Activated naive CD4-positive, alpha-beta T cell treated with anti-CD3 and anti-CD28 coated beads for 36 hours (primary cell): ENCODE measurements at places on chromosomes 7 and 10.

DNA sequence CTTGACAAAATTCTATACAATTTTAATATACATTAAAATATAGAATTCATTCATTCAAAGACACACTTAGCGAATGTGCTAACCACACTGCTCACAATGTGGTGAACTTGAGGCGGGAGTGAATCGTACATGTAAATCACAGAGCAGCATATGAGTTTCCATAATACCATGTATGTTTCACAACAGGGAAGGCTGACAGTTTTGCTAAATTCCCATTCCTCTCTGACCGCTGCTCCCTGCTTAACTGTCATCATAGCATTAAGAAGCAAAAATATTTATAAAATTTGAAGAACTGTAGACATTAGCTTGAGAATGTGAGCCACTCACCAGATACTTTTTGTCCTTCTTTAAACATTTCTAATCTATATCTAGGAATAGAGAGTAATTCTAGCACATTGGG, 763.3 kb downstream of the MAGI2 start:
- H3K36me3 ChIP-seq, result no peaks in the 10 kb centered on the region
- H3K27me3 ChIP-seq, result no peaks in the 10 kb centered on the region
- no peaks in the 10 kb centered on the region for H3K4me1 ChIP-seq
- H3K27ac ChIP-seq, result no peak overlapping the region

- H3K27ac ChIP-seq, result no peak overlapping the region
- no peak overlapping the region for H3K4me3 ChIP-seq
- peak; percentile 19 for DNase-seq
- H3K27me3 ChIP-seq, result no peaks in the 10 kb centered on the region
- H3K4me1 ChIP-seq, result peaks cover 10% of the 10 kb centered on the region
- H3K36me3 ChIP-seq, result no peaks in the 10 kb centered on the region
Observed at GRCh38 chr10:8424555-8425211, 370.2 kb downstream of the GATA3 start.

DNA sequence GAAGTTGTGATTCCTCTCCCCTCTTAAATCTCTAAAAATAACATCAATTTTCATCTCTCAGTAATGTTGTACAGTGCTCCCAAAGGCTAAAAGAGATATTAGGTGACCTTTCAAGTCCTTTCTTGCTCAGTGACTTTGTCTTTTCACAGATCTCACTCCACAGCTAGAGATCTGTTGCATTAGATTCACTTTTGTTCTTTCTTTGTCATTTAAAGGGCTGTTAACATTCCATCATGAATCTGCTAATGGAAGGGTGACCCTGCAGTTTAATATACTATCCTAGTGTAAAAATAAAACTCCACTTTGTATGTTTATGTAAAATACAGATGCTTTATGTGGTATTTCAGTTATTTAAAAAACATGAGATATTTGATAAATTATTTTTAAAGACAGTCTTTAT, 30.5 kb downstream of the GNAI1 start:
- H3K27ac ChIP-seq, result no peak overlapping the region
- peaks cover 6% of the 10 kb centered on the region for H3K4me1 ChIP-seq
- H3K4me3 ChIP-seq, result no peak overlapping the region
- DNase-seq, result no peak
- peaks cover 2% of the 10 kb centered on the region for H3K27me3 ChIP-seq

GRCh38 chr7:116978006-116978405, 24.7 kb downstream of the ST7 start:
- H3K27me3 ChIP-seq, result no peaks in the 10 kb centered on the region
- H3K36me3 ChIP-seq, result peaks cover 1% of the 10 kb centered on the region
- H3K27ac ChIP-seq, result no peak overlapping the region
- H3K4me3 ChIP-seq, result no peak overlapping the region

DNA sequence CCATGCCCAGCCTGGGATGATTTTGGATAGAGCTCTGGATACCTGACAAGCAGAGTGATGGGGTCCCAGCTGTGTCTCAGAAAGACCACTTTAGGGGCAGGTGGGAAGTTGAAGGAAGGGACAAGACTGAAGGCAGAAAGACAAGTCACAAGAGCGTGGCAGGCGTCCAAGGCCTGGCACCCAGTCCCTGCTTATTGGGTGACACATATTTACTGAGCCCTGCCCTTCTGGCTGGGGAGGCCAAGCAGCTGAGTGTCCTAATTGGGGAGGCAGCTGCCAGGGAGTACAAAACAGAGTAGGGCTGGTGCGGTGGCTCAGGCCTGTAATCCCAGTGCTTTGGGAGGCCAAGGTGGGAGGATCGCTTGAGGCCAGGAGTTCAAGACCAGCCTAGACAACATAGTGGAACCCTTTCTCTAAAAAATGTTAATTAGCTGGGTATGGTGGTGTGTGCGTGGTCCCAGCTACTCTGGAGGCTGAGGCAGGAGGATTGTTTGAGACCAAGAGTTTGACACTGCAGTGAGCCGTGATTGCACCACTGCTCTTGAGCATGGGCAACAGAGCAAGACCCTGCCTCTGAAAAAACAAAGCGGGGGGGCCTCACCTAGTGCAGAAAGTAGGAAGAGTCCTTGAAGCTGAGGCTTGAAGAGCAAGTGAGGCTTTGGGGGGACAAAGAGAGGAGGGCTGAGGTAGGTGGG, 53.0 kb upstream of the GTF2I start:
- no peaks in the 10 kb centered on the region for H3K36me3 ChIP-seq
- no peaks in the 10 kb centered on the region for H3K27me3 ChIP-seq
- DNase-seq, result no peak
- no peak overlapping the region for H3K4me3 ChIP-seq
- H3K4me1 ChIP-seq, result peaks cover 7% of the 10 kb centered on the region

- no peak for DNase-seq
- H3K4me1 ChIP-seq, result no peaks in the 10 kb centered on the region
- H3K27me3 ChIP-seq, result peaks cover 4% of the 10 kb centered on the region
- H3K36me3 ChIP-seq, result no peaks in the 10 kb centered on the region
- H3K4me3 ChIP-seq, result no peak overlapping the region
- H3K27ac ChIP-seq, result no peak overlapping the region
Observed at GRCh38 chr10:113274176-113274829, 278.6 kb upstream of the HABP2 start.

GRCh38 chr7:80230327-80230726, 95.7 kb downstream of the GNAI1 start:
- H3K27ac ChIP-seq, result no peak overlapping the region
- H3K4me1 ChIP-seq, result no peaks in the 10 kb centered on the region
- H3K36me3 ChIP-seq, result no peaks in the 10 kb centered on the region
- no peak for DNase-seq
- no peak overlapping the region for H3K4me3 ChIP-seq

GRCh38 chr10:649798-650440, 39.5 kb downstream of the DIP2C start:
- no peaks in the 10 kb centered on the region for H3K27me3 ChIP-seq
- H3K36me3 ChIP-seq, result no peaks in the 10 kb centered on the region
- no peak overlapping the region for H3K27ac ChIP-seq

DNA sequence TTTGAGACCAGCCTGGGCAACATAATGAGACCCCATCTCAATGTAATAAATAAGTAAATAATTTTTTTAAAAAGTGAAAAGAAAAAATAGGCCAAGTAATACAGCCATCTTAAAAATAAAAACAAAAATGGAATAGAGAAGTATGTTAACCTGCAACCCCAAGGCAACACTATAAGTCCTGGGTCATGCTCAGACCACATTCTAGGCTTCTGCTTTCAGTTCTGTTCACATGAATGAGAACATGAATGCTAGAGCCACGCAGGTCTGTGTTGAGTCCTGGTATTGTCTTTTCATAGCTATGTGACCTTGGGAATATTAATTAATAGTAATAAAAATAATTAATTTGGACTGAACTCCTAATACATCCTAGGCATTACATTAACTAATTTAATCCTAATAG, 284.0 kb downstream of the AUTS2 start:
- H3K27ac ChIP-seq, result no peak overlapping the region
- no peaks in the 10 kb centered on the region for H3K4me1 ChIP-seq
- H3K27me3 ChIP-seq, result no peaks in the 10 kb centered on the region
- no peak for DNase-seq
- H3K4me3 ChIP-seq, result no peak overlapping the region
- no peaks in the 10 kb centered on the region for H3K36me3 ChIP-seq

- peak; percentile 46 for DNase-seq
- H3K4me3 ChIP-seq, result no peak overlapping the region
- H3K36me3 ChIP-seq, result no peaks in the 10 kb centered on the region
- peaks cover 5% of the 10 kb centered on the region for H3K27me3 ChIP-seq
Observed at GRCh38 chr7:98418636-98419315, 17.9 kb upstream of the BAIAP2L1 start.

GRCh38 chr10:68543004-68543918, 15.9 kb upstream of the SLC25A16 start:
- H3K4me1 ChIP-seq, result no peaks in the 10 kb centered on the region
- no peak overlapping the region for H3K27ac ChIP-seq
- no peak for DNase-seq
- no peak overlapping the region for H3K4me3 ChIP-seq
- H3K27me3 ChIP-seq, result no peaks in the 10 kb centered on the region

DNA sequence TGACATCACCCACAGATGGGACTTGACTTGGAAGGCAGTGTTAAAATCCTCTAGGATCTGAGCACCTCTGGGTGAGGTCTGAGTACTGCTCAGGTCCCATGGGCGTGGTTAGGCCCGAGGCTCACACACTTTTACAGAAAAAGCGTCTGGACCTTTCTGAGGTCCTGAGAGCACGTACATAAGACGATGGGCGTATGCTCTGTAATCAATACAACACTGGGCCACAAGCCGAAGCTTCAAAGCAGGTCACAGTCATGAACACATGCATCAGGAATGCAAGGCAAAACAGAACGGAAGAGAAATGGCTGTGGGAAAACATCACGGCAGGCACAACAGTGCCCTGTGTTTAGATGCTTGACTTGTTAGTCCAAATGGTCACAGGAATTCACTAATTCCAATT, 112.2 kb downstream of the LARP4B start:
- H3K4me3 ChIP-seq, result no peak overlapping the region
- H3K27ac ChIP-seq, result no peak overlapping the region
- no peak for DNase-seq
- H3K27me3 ChIP-seq, result no peaks in the 10 kb centered on the region

DNA sequence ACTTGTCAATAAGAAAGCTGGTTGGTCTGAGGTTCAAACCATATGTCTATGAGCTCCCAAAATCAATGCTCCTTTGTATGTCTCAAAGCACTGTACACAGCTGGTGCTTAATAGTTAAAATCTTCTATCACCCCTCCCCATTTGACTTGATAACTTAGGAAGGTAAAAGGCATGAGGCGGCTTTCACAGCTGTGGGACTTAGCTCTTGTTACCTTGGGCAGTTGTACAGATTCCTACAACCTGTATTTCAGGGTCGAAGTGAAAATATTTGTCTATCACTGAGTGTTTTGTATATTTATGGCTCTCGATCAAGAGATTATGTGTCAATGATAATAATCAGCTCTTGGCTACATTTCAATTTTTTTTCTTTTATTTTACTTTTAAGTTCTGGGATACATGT, 992 bp upstream of the KIFBP start:
- no peak overlapping the region for H3K27ac ChIP-seq
- peak overlapping the region; percentile 98 for H3K4me3 ChIP-seq

GRCh38 chr10:404346-404745, 269.1 kb downstream of the ZMYND11 start:
- no peak overlapping the region for H3K27ac ChIP-seq
- H3K4me3 ChIP-seq, result no peak overlapping the region
- H3K4me1 ChIP-seq, result no peaks in the 10 kb centered on the region
- DNase-seq, result no peak

- no peak overlapping the region for H3K4me3 ChIP-seq
- H3K27ac ChIP-seq, result no peak overlapping the region
- no peaks in the 10 kb centered on the region for H3K36me3 ChIP-seq
- H3K4me1 ChIP-seq, result no peaks in the 10 kb centered on the region
- H3K27me3 ChIP-seq, result no peaks in the 10 kb centered on the region
Observed at GRCh38 chr7:42440951-42441350, 203.9 kb upstream of the GLI3 start.

DNA sequence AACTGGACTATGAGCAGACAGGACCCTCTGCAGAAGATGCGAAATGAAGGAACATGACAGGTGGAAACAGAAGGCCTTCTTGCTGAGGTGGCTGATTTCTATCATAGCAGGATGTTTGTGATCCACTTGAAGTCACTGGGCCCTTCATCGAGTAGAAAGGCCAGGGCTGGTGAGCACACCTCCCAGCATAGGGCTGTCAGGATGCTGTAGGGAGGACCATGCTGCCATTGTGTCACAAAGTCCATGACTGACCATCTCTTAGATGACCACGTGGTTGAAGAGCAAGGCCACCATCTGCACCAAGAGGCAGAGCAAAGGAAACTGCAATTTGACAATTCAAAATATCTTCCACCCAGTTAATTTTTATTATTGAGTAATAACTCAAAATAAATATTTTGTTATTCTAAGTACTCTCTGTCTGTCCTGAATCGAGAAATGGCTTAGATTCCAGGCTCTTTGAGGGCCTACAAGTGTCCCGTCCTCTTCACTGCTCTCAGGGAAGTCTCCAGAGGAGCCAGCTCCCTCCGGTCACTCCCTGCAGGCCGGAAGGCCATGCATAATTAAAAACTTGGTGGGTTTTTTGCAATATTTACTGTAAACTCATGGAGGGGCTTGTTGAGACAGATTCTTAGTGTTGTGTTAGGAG, 249.3 kb upstream of the ZMIZ1 start:
- H3K4me3 ChIP-seq, result no peak overlapping the region
- no peaks in the 10 kb centered on the region for H3K4me1 ChIP-seq
- no peaks in the 10 kb centered on the region for H3K27me3 ChIP-seq
- H3K36me3 ChIP-seq, result no peaks in the 10 kb centered on the region

- no peak overlapping the region for H3K4me3 ChIP-seq
- H3K36me3 ChIP-seq, result no peaks in the 10 kb centered on the region
- peaks cover 9% of the 10 kb centered on the region for H3K4me1 ChIP-seq
- no peak overlapping the region for H3K27ac ChIP-seq
- no peak for DNase-seq
- no peaks in the 10 kb centered on the region for H3K27me3 ChIP-seq
Observed at GRCh38 chr7:26278770-26279169, 12.9 kb upstream of the SNX10 start.

- H3K4me3 ChIP-seq, result no peak overlapping the region
- DNase-seq, result no peak
- H3K27me3 ChIP-seq, result no peaks in the 10 kb centered on the region
- no peak overlapping the region for H3K27ac ChIP-seq
- peaks cover 12% of the 10 kb centered on the region for H3K36me3 ChIP-seq
Observed at GRCh38 chr10:95663496-95663895, 7.0 kb upstream of the ALDH18A1 start.

DNA sequence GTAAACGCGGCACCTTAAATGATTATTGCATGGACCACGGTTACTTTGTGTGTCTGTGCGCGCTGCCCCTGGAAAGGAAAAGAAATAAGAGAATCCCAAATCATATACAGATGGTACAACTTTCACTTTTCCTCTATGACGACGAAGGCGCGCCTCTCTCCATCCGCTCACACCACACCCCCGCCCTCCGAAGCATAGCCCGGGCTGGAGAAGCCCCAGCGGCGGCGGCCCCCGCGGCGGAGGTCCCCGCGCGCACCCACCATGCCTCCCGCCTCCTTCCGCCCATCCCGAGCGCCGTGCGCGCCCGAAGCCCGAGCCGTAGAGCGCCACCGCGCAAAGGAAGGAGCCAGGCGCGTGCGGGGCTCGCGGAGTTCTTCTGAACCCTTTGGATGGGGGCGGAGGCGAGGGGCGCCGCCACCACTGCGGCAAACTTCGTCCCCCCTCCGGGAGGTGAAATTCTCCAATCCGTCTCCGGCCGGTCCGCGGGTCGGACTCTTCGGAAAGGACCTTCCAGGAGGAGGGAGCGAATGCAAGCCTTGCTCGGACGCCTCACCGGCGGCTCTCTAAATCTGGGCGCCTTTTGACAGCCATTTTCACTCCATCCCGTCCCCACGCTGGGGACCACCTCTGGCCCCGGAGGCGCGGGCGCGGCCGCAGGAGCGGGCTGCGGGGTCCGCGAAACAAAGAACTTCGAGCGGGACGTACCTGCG, 588 bp downstream of the GLI3 start:
- no peaks in the 10 kb centered on the region for H3K36me3 ChIP-seq
- peak; percentile 17 for DNase-seq
- H3K27ac ChIP-seq, result no peak overlapping the region
- peak overlapping the region; percentile 64 for H3K4me3 ChIP-seq

GRCh38 chr10:11148142-11149028, 130.7 kb downstream of the CELF2 start:
- no peaks in the 10 kb centered on the region for H3K36me3 ChIP-seq
- H3K27me3 ChIP-seq, result no peaks in the 10 kb centered on the region
- H3K4me1 ChIP-seq, result peaks cover 85% of the 10 kb centered on the region
